ENCODE measurements at places on chromosomes 6 and 20. TPM values are rescaled to one million over a fixed set of nuclear protein-coding genes. Genes with fewer than 3 reads are reported as not detected.

Gene SPATS1
- total RNA-seq, result not detected

Gene EYA2
- 0.17 TPM for total RNA-seq

Gene CST4
- total RNA-seq, result not detected

- H3K27ac ChIP-seq, result no peak overlapping the region
- peaks cover 3% of the 10 kb centered on the region for H3K4me1 ChIP-seq
- no peak overlapping the region for H3K4me3 ChIP-seq
- peaks cover 3% of the 10 kb centered on the region for H3K27me3 ChIP-seq
- H3K36me3 ChIP-seq, result no peaks in the 10 kb centered on the region
Measured at GRCh38 chr20:56890011-56890410, 260.9 kb downstream of the TFAP2C start.

DNA sequence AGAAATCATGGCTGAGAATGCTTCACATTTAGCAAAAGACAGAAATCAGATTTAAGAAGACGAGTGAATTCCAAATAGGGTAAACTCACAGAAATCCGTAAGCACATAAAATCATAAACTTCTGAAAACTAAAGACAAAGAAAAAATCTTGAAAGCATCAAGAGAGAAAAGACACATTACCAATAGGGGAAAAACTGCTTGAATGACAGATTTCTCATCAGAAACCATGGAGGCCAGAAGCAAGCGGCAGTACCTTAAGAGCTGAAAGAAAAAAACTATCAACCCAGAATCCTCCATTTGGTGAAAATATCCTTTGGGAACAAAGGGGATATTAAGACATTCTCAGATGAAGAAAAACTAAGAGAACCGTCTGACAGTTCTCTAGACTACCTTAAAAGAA is 66.6 kb upstream of the EMILIN3 start:
- peaks cover 32% of the 10 kb centered on the region for H3K4me1 ChIP-seq
- no peak for DNase-seq
- peak overlapping the region; percentile 86 for H3K27ac ChIP-seq
- H3K27me3 ChIP-seq, result no peaks in the 10 kb centered on the region
- H3K4me3 ChIP-seq, result peak overlapping the region; percentile 48

DNA sequence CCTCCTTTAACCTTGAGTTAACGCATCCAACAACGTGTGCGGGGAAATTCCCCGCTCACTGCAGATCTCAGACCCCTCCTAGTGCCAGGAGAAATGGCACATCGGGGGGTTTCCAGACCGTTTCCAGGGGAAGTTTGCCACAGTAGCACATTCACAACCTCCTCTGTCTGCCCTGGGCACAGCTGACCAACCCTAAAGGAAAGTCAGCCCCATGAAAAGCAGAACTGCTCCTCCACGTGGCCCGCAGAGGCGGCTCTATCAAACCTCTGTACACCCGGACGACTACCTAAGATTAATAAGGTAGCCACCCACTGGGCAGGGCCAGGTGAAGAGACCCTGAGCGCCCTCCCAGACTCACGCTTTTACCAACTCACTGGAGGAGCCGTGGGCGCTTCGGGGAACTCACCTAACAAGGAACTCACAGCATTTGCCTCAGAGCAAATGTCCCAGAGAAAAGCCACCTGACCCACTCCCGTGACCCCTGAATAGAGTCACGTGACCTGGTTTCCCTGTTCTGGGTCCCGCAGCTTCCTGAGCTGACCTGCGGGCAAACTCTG is 93.1 kb downstream of the PRND start:
- H3K4me3 ChIP-seq, result peak overlapping the region; percentile 94
- peak; percentile 85 for DNase-seq
- peak overlapping the region; percentile 97 for H3K27ac ChIP-seq
- no peaks in the 10 kb centered on the region for H3K36me3 ChIP-seq
- H3K27me3 ChIP-seq, result no peaks in the 10 kb centered on the region

- no peak for DNase-seq
- H3K27ac ChIP-seq, result peak within 1 kb of the TSS; percentile 27
- no peak within 1 kb of the TSS for H3K4me3 ChIP-seq
Measured at GRCh38 chr6:160121558-160121957, at the start of gene SLC22A1. SLC22A1 (plus strand) TSS chr6:160121815; CDS start chr6:160121936, 121 bp downstream.

GRCh38 chr6:53432318-53433161 is 83.8 kb upstream of the ELOVL5 start:
- no peaks in the 10 kb centered on the region for H3K27me3 ChIP-seq
- H3K27ac ChIP-seq, result no peak overlapping the region
- no peak overlapping the region for H3K4me3 ChIP-seq
- DNase-seq, result no peak

GRCh38 chr20:62216636-62217566 is 3.2 kb downstream of the HRH3 start:
- no peak for DNase-seq
- H3K27ac ChIP-seq, result no peak overlapping the region
- H3K4me1 ChIP-seq, result no peaks in the 10 kb centered on the region
- peaks cover 9% of the 10 kb centered on the region for H3K27me3 ChIP-seq
- H3K4me3 ChIP-seq, result no peak overlapping the region

- peaks cover 9% of the 10 kb centered on the region for H3K36me3 ChIP-seq
- peaks cover 23% of the 10 kb centered on the region for H3K4me1 ChIP-seq
Measured at GRCh38 chr20:3935295-3935955, 46.2 kb downstream of the PANK2 start.

- no peak for DNase-seq
- H3K27ac ChIP-seq, result no peak overlapping the region
- H3K27me3 ChIP-seq, result no peaks in the 10 kb centered on the region
- no peak overlapping the region for H3K4me3 ChIP-seq
- H3K4me1 ChIP-seq, result no peaks in the 10 kb centered on the region
- H3K36me3 ChIP-seq, result no peaks in the 10 kb centered on the region
Measured at GRCh38 chr6:90993770-90994169, 406.9 kb upstream of the MAP3K7 start.
